NCI-H2029 treated with DMSO at 0.1 percent for 48 hours (cell line): ENCODE measurements at places on chromosomes 7 and 10.

GRCh38 chr7:43666938-43667337, 62.4 kb downstream of the COA1 start:
- no peak for DNase-seq

GRCh38 chr7:2164646-2165045, 68.1 kb downstream of the MAD1L1 start:
- DNase-seq = no peak

GRCh38 chr7:1678571-1679325, 8.7 kb downstream of the ELFN1 start:
- no peak for DNase-seq

GRCh38 chr10:121783782-121784372, 144.0 kb downstream of the ATE1 start:
- DNase-seq = no peak
